ENCODE measurements at places on chromosomes 2 and 18.
A peak's percentile ranks its signal among the peaks of the same experiment; 100 is the strongest.

GRCh38 chr2:237819231-237819630 lies 20.7 kb downstream of the RBM44 start:
- DNase-seq = no peak

DNA sequence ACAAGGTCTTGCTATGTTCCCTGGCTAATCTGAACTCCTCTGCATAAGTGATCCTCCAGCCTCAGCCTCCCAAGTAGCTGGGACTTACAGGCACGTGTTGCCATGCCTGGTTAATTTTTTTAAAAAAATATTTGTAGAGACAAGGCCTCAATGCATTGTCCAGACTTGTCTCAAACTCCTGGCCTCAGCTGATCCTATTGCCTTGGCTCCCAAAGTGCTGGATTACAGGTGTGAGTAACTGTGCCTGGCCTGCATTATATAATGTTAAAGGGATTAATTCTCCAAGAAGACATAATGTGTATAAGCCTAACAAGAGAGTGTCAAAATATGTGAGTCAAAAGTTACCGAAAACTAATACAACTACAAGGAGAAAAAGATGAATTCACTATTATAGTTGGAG lies 32.2 kb downstream of the BUB1 start:
- no peak for DNase-seq

- DNase-seq = no peak
Measured at GRCh38 chr2:108640731-108641130, 78.6 kb upstream of the RANBP2 start.

- DNase-seq = no peak
Measured at GRCh38 chr2:238473014-238473413, 46.3 kb downstream of the ASB1 start.

DNA sequence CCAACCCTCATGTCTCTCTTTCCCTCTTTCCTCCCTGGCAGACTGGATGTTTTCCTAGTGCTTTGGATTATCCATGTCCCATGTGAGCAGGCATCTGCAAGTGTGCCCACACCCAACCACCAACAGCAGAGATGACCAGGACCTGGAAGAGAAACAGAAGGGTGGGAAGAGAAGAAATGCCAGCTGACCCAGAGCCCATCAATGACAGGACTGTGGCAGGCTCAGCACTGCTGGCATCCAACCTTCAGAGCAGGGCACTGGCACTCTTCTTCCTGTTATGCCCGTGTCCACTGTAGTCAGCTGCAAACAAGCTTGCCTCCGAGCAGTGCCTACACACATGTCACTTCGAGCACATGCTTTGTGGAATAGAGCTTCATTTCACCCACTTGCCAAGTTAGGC lies 121.1 kb downstream of the TANC1 start:
- DNase-seq = no peak

GRCh38 chr2:30694286-30695055 lies 112.8 kb downstream of the CAPN13 start:
- no peak for DNase-seq

DNA sequence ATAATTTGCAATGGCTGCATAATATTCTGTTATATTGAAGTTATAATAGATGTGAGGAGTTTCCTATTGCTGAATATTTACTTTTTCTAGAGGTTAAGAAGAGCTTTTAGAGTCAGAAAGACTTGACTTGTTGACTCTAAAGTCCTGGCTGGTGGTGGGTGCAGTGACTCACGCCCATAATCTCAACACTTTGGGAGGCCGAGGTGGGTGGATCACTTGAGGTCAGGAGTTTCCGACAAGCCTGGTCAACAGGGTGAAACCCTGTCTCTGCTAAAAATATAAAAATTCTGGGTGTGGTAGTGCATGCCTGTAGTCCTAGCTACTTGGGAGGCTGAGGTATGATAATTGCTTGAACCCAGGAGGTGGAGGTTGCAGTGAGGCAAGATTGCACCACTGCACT lies 33.9 kb upstream of the ATIC start:
- no peak for DNase-seq

- DNase-seq = peak; percentile 52
Measured at GRCh38 chr18:49819823-49820671, 6.7 kb upstream of the ACAA2 start.

- DNase-seq = no peak
Measured at GRCh38 chr18:75213611-75214331, 3.2 kb downstream of the TSHZ1 start.

- DNase-seq = peak; percentile 33
Measured at GRCh38 chr2:157777427-157777826, 98.7 kb downstream of the ACVR1 start.

- no peak for DNase-seq
Measured at GRCh38 chr2:190582736-190583506, 48.4 kb upstream of the NEMP2 start.

DNA sequence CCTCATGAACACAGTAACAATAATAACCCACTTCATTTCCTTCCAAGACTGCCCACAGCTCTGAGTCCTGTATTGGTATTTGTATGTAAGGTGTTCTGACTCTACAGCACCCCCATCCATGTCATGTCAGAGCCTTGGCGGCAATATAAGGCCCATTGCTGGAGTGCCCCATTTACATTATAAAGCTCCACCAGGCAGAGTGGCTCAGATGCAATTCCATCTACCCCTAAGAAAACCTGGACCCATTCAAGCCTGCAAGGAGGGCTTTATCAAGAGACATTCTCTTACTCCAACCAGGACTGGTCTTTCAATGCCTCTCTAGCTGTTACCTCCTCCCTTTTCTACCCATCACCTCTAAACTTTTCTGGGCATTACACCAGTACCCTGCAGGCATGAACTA lies 101.6 kb downstream of the ANTXR1 start:
- no peak for DNase-seq

DNA sequence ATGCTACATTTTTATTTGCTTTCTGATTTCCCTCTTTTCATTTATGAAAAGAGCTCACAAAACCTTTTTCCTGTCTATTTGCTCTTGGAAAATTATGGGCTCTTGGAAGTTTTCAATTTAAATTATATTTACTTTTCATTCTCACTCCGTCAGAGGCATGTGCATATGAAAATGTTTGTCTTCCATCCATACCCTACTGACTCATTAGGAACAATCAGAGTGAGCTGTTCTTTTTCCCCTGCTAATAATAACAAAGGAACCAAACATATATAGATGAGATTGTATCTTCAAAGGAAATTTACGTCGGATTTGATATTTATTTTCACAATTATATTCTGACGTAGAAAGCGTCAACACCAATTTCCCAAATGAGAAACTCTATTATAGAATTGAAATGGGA lies 1101.2 kb downstream of the TSN start:
- DNase-seq = no peak

DNA sequence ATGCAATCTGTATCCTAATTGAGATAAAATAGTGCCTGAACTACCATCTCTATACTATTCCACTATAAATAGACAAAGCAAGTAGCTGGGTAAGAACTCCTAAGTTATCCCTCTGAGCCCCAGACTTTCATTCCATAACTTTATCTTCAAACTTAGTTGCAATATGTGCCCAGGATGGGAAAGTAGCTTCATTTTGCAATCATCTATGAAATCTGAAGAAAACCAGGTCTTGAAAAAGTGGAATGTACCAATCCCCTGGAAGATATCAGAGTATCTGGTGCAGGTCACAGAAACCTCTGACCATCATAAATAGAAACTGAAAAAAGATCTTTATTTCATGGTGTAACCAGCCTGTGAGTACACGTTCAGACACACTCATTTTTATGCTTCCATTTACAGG lies 78.1 kb upstream of the TMEM178A start:
- DNase-seq = no peak

- no peak for DNase-seq
Measured at GRCh38 chr18:46609048-46609447, 48.0 kb downstream of the LOXHD1 start.

GRCh38 chr2:210250622-210251021 lies 25.4 kb upstream of the ACADL start:
- DNase-seq = no peak
